ENCODE measurements at places on chromosomes 2 and 18.
A peak's percentile ranks its signal among the peaks of the same experiment; 100 is the strongest.

DNA sequence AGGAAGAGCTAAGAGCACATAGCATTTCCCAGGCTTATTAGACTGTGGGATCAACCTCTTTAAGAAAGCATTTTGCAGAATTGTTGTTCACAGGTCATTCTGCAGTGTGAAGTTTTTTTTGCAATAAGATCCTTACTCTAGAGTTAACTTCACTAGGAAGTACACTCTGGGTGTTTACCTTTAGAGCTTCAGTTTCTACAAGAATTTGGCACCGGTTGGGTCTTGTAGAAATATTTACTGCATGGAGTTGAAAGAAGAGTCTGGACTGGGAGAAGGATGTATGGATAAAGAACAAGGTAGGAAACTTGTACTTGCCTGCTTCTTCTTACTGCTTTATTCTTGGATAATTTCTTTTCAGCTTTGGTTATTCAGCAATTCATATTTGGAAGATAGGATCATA, 944.9 kb upstream of the GYPC start:
- no peak for DNase-seq

GRCh38 chr2:128777196-128778035, 458.7 kb upstream of the HS6ST1 start:
- DNase-seq = no peak

GRCh38 chr2:173657996-173658717, 303.5 kb downstream of the CDCA7 start:
- DNase-seq = peak; percentile 94

DNA sequence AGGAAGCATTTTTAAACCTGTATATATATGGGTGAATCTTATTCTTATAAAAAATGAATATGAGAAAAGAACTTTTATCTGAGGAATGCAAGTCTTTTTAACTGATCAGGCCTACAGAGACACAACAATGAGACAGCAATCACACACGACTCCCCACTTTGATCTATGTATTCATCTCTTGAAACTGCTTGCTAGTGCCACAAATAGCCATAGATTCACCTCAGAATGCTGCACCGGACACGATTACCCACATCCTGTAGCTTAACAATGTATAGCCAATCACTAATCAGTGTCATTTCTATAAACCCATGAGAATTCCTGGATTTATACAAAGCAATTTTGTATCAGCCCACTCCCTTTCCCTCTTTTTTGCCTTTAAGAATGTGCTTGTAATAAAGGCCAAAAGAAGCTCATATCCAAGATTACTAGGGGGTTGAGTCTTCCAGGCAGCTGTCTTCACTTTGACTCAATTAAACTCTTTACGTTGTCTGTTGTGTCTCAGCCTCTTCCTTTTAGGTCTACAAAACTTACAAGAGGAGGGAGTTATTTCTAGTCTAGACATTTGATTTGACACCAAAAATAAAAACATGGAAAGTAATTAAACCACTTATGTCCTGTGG, 94.9 kb downstream of the MBD2 start:
- no peak for DNase-seq

GRCh38 chr2:31137211-31138036, 816 bp downstream of the GALNT14 start:
- DNase-seq = peak; percentile 54

GRCh38 chr2:240629619-240629967, 4.3 kb downstream of the GPR35 start:
- no peak for DNase-seq

- DNase-seq = no peak
Observed at GRCh38 chr2:40513201-40513600, 61.3 kb upstream of the SLC8A1 start.

- DNase-seq = peak; percentile 23
Observed at GRCh38 chr2:121999264-121999663, 243.8 kb downstream of the TSN start.

DNA sequence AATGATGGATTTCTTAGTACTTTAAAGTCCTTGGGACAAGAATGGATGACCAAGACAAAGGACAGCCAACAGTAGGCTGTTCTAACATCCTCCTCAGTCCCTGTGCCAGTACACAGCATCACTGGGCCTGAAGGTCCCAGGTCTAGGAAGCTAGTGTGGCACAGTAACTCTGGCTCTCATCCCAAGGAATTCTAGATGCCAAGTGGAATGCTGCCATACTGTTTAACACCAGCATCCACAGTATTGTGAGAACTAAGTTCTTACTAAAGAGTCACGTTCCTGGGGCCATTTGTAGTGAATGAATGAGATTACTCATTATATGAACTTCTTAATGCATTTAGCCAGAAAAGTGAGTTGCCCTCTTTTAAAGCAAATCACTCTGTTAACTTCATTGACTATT, 68.2 kb upstream of the LYPD1 start:
- DNase-seq = no peak

- DNase-seq = no peak
Observed at GRCh38 chr18:11215216-11215615, 65.8 kb upstream of the PIEZO2 start.

GRCh38 chr2:199875400-199875799, 24.4 kb upstream of the FTCDNL1 start:
- peak; percentile 77 for DNase-seq

DNA sequence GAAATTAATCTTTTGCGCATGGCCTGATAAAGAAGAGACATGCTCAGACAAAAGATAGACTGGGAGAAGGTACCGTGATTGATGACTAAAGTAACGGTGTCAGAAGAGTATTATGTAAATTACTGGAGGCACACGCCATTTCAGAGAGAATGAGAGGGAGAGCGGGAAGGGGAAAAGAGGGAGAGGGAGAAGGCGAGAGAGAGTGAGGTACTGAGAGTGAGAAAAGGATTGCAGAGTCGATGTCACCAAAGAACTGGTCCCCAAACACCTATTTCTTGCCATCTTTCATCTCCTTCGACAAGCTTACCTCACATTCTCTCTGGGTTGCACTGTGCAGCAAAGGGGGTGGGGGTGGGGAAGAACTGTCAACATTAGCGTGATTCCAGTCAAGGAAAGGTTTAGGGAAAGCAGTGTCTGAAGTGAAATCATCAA, 673.7 kb downstream of the BCL11A start:
- no peak for DNase-seq

GRCh38 chr2:170696948-170697347, 18.2 kb upstream of the SP5 start:
- no peak for DNase-seq

DNA sequence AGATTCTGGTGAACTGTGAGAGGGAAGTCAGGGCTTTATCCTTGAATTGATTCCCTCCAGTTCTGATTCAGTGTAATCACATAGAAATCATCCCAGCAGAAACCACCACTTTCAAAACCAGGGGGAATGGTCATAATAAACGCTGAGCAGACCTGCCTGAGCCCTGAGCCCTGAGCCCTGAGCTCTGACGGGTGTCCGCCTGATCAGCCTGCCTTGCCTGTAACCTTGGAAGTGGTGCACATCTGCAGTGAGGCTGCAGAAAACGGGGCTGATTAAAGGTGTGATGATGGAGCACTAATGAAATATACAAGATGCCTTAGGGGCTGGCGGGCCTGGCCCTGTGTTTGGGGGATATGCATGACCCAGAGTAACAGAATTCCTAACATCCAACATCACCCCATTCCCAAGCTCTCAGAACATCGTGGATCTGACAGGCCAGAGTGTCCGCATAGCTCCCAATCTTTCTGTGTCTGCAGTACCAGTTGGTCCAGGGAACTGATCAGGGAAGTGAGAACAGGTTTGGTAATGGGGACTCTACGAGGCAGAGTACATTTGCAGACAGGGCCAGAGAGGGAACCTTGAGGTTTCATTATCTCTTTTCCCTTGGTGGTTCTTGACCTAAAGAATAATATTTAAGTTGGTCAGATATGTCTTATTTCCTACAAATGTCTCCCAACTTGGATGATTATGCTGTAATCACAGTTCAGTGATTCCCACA, 37.8 kb downstream of the KCTD18 start:
- DNase-seq = no peak

- DNase-seq = no peak
Observed at GRCh38 chr2:199370150-199370780, 87.5 kb downstream of the SATB2 start.

DNA sequence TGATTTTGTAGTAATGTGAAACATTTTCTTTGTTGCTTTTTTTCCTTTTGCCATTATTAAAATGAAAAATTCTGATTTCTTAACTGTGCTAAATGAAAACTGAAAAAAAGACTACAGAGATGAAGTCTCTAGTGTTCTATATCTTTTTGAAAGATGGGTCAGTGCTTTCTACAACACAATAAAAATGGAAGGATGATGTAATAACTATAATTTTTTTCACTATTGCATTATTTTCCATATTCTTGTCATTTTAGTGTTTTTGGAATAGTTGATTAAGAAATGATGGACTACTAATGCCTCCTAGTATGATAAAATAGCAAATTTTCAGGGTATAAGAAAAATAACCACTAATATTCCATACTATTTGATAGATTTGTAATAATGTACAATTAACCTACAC, 7.2 kb downstream of the PSMD14 start:
- no peak for DNase-seq

GRCh38 chr2:180222644-180223043, 215.5 kb upstream of the CWC22 start:
- DNase-seq = peak; percentile 89

DNA sequence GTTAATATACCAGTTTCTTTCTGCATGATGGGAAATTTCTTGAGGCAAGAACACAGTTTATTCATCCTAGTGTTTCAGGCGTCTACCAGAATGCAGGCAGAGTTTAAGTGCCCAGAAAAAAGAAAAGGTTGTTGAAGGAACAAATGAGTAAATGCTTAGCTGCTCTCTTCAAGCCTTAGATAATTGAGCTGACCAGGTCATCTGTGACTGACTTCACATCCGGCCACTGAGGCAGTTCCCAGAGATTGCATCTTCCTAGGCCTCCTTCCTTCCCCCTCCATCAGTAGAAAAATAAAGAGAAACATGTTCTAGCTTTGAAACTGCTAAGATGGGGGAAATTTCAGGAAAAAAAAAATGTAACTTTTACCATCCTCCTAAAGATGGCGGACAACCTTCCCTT, 9.4 kb upstream of the TMEM163 start:
- DNase-seq = no peak

DNA sequence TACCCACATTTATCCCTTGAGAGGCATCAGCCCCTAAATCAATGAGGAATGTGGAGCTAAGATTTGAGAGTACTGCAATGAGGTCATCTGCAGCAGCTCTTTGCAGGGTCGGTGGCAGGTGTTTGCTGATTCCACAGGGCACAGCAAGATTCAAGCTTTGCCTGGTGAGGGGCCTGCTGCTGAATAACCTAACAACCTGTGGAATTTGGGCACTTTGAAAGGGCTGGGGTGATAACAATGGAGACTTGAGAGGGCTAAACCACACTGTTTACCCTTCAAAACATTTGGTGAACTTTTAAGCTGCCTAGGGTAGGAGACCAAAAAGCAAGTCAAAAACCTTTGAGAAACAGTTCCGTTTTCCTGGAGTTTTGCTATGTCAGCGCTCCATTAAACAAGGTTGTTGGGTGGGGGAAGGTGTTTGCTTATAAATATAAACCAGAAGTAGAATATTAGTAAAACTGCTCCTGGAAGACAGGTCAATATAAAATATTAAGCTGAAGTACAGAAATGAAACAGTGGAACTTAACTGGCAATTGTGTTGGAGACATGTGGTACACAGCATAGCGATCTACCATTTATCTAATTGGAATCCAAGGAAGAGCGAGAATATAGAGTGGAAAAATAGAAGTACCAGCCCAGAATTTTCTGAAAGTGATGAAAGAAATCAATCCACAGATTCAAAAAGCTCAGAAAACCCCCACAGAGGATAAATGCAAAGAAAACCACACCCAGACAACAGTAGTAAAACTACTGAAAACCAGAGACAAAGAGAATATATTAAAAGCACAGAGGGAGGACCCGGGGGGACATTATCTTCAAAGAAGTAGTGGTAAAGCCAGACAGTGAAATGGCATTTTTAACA, 15.7 kb downstream of the COPS8 start:
- no peak for DNase-seq

- peak; percentile 53 for DNase-seq
Observed at GRCh38 chr2:212249451-212249850, 289.2 kb downstream of the ERBB4 start.

DNA sequence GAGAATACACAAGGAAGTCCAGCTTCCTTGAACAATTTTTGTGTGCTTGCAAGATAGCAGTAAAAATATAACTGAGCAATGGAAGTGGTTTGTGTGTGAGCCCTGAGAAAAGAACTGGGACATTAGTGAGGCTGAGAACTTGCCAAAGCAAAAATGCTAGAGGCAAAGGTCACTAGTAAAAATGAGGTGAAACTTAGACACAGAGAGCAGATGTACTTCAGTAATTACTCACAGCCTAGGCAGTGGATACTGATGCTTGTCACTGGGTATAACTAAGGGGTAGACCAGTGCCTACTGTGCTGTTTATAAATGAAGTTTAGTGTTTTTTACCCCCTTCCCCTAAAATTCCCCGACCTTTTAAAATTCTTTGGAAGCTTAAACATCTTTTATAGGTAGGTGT, 450.1 kb downstream of the LPIN1 start:
- DNase-seq = peak; percentile 32

GRCh38 chr18:8791171-8791651, 85.9 kb downstream of the MTCL1 start:
- DNase-seq = peak; percentile 54

- no peak for DNase-seq
Observed at GRCh38 chr2:120880381-120880780, 144.7 kb downstream of the GLI2 start.

DNA sequence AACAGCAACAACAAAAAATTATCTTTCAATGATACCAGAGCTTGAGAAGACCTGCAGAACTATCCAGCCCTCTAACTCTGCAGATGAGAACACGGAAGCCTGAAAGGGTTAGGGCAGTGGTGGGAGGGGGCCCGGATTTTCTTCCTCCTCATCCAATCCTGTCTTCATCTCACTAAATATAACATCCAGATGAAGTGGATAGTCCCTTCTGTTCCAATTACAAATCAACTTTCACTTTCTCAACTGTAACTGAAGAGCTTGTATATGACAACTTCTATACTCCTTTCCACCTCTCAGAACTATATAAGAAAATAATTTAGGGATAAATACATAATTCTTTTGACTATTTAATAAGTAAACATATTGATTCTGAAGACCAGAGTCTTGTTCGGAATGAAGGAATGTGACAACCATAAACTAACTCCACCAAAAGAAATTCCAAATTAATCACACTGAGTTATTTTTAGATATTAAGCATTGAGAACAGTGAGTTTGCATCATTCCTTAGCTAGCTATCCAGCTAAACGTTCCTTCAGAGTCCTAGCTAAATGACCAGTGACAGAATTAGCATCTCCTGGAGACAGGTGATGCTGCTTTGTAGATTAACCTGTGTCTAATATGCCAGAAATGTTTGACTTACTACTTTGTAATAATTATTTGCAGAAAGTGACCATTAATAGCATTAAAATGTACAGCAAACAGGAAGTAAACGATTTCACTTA, 32.7 kb downstream of the SFT2D3 start:
- peak; percentile 34 for DNase-seq

- DNase-seq = no peak
Observed at GRCh38 chr2:65511306-65511705, 78.9 kb upstream of the SPRED2 start.

- no peak for DNase-seq
Observed at GRCh38 chr2:239721531-239721930, 303.6 kb downstream of the NDUFA10 start.

- DNase-seq = peak; percentile 38
Observed at GRCh38 chr2:86213699-86214502, 14.6 kb downstream of the MRPL35 start.

- DNase-seq = peak; percentile 76
Observed at GRCh38 chr2:226893216-226893615, 57.4 kb downstream of the RHBDD1 start.
